ENCODE measurements at places on chromosomes 7 and 10.

DNA sequence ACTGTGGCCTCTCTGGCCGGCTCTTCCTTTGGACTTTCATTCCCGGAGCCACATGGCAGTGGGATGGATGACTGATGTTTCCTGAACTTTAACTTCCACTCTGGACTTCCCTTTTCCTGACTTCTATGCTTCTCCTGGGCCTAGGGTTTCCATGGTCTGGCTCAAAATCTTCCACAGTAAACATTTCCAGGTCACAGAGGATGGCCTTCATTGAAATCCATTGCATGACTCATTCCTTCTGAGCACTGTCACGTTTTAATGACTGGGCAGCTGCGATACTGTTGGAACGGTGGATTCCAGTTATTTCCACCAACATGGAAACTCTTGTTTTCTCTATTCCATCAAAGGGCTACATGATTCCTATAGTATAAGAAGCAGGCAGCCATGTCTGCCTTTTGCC lies 24.4 kb upstream of the ZNF273 start:
- no peak for DNase-seq

DNA sequence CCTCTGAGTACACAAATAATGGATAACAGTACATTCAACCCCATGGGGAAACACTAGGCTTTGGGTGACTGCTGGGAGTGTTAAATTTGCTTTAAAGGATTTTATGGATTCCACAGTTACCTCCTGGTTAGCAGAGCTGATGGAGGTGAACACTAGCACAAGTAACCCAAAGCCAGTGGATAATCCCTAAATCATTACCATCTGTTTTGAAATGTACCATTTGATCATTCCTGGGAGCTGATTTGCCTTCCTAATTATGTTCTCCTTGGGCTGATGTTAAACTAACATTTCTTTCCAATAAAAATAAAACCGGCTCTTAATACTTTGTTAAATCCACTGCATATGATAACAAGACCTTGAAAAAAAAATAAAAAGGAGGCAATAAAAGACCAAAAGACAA lies 493.9 kb downstream of the PLXNA4 start:
- no peak for DNase-seq

DNA sequence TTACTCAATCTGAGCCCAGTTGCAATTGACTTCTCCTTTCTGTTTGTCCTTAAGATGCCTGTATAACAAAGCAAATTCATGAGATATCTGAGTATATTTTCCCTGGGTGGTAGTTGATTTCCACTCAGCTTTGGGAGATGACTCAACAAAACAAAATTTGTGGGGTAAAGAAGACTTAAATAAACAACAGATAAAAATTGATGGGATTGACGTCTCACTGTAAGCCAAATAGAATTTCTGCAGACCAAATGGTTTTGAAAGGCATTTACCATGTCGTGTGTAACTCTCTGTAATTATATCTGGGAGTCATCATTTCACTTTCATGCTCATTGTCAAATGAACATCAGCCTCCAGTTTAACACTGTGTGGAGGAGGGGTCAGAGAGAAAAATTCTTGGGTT lies 255.4 kb upstream of the MYO3A start:
- DNase-seq = no peak

DNA sequence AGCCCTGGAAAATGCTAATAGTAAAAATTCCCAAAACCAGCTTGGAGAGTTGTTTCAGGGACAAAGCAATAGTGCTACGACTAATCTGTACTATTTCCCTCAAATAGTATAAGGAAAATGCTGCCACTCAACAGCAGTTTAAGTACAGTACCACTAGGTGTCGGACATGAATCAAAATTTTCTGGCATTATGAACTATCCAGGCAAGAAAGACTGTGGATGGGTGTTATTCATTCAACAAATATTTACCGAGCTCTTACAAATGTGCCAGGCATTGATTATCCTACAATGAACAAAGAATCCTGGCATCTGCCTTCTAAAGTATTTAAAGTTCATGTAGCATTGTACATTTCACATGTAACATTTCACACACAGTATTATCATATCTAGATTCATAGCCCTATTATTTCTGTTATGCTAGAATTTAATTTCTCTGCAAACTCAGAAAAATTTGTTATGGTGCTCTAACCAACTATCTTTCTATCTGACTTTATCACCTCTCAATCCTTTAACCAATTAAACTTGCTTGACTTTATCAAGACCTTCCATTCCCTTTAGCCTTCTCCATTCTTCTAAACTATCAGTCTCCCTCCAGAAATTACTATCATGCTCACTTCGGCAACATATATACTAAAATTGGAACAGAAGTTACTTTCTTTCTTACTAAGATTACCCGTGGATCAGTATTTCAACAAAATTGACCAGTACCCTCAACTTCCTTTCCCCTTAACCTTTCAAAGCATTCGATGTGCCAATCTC lies 80.6 kb downstream of the ARHGAP21 start:
- no peak for DNase-seq

DNA sequence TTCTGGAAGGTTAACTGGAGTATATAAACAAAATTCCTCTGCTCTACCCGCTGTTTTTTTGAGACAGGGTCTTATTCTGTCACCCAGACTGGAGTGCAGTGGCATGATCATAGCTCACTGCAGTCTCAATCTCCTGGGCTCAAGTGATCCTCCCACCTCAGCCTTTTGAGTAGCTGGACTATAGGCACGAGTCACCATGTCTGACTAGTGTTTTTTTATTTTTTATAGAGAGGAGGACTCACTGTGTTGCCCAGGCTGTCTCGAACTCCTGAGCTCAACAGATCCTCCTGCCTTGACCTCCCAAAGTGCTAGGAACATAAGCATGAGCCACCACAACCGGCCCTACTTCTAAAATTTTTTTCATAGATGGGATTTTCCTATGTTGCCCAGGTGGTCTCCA lies 2.2 kb downstream of the RAB18 start:
- DNase-seq = no peak

- no peak for DNase-seq
Measured at GRCh38 chr10:14397066-14397465, 66.3 kb upstream of the FRMD4A start.

- no peak for DNase-seq
Measured at GRCh38 chr7:2471022-2471329, 5.2 kb downstream of the GRIFIN start.

GRCh38 chr10:20624642-20625041 lies 272.5 kb downstream of the NEBL start:
- no peak for DNase-seq

DNA sequence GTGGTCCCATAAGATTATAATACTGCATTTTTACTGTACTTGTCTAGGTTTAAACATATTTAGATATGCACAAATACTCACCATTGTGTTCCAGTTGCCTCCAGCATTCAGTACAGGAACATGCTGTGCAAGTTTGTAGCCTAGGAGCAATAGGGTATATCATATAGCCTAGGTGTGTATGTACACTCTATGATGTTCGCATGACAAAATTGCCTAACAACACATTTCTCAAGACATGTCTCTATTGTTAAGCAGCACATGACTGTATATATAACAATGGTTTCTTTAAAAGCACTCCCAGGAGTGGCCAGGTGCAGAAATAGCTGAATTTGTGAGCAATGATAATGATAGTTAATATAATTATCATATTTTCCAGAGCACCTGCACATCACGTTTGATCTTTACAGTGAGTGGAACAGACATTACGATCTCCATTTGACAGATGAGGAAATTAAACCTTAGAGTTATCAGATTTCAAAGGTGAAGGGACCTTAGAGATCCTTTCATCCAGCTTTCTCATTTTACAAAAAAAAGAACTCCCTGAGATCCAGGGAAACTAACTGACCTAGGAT lies 99.2 kb upstream of the PDCD4 start:
- DNase-seq = no peak

GRCh38 chr7:112071856-112072255 lies 134.3 kb downstream of the DOCK4 start:
- DNase-seq = no peak

DNA sequence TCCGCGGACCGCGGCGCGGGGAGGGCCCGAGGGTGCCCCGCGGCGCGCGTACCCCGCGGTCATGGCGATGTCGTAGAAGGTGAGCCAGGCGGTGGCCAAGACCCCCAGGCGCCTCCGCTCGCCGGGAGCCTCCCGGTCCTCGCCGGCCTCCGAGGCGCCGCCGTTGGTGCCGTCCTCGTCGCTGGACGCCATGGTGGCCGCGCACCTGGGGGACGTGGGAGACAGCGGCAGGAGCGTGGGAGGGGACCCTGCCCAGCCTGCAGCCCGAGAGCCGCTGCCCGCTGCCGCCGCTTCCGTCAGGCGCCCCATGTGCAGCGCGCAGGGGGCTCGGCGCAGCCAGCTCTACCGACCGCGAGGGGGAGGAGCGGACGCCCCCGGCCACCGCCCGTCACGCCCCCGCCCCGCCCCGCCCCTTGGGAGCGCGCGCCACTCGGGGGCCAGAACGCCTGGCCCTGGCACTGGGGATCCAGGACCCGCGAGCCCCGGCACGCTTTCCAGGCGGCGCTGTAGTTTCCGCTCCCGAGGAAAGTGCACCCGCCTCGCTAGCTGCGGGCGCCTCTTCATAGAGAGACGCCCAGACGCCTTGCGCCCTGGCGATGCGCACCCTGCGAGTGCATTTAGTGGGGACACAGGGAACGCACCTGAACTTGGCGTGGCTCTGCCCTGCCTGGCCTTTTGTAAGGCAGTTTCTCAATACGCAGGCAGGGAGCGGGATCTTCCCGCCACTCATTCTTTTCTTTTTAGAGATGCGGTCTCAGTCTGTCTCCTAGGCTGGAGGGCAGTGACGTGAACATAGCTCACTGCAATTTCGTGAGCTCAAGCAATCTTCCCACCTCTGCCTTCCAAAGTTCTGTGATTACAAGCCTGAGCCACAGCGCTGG lies at the start of gene HACD1:
Gene HACD1, minus strand, starts transcription at position 344 of the 881 bp plus-strand sequence. Its CDS starts 35 bp downstream, at position 309.
- DNase-seq = peak; percentile 50

DNA sequence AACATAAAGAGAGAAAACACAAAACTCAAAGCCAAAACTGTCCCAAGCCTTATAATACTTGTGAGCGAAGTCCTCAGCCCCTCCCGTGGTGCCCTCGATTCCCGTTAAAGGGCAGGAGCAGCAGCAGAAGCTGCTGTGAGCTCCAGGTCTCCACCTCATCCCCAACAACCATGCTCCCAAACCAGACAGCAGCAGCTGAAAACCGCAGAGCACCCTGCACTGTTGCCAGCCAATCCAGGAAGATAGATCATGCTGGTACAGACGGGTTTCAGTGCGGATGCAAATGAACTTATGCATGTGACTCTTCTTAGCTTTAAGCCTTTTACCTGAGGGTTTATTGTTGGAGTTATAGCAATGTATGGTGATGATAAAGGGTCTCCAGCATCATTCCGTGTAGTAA lies 97.9 kb downstream of the DNAJB6 start:
- no peak for DNase-seq

DNA sequence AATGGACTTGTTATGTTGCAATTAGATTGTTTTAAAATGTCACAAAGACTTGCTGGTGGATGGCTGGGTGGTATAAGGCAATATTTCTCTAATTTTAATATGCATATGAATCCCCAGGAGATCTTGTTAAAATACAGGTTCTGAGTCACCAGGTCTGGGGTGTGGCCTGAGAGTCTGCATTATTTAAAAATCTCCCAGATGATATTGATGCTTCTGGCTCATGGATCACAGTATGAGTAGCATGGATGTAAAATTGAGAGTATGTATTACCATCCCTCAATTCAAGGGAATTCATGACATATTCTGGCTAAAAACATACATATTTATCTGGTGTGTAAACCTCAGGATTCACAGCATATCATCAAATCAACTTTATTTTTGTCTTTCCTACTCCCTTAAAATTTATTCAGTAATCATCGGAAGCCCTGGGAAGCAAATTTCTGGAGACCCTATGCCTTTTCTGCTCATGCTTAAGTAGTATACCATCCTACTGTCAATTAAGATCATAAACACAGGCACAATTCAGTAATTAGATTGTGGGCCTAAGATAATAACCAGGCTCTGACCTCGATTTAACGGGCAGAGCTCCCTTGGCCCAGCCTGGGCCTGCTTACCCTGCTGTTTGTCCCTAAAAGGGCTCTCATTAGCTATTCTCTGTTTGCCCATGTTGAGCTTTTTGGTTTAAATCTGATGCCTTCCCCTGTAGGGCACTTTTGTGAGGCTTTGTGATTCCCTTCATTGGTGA lies 29.6 kb upstream of the ICA1 start:
- no peak for DNase-seq

- DNase-seq = no peak
Measured at GRCh38 chr10:51915031-51915542, 215.7 kb upstream of the CSTF2T start.

GRCh38 chr7:139183878-139184338 lies 47.1 kb upstream of the UBN2 start:
- DNase-seq = no peak

Data from activated CD4-positive, alpha-beta T cell treated with anti-CD3 and anti-CD28 coated beads for 4 hours (primary cell).